ENCODE measurements at places on chromosomes 5 and 9.

DNA sequence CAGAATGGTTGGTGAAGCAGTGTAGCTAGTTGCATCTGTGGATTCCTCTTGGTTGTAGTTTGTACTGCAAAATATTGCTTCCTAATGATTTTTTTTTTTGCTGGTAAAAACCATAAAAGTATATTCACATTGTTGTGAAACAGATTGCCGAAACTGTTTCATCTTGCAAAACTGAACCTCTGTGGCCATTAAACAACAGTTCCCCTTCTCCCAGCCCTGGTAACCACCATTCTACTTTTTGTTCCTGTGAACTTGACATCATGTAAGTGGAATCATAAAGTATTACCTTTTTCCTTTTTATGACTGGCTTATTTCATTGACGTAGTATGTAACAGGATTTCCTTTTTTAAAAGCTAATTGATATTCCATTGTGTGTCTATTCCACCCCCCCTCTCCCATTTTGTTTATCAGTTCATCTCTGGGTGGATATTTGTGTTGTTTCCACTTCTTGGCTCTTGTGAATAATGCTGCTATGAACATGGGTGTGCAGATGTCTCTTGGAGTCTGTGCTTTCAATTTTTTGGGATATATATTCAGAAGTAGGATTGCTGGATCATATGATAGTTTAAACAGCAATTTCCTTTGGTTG is 11.8 kb downstream of the SUB1 start:
- DNase-seq: peak; percentile 68

DNA sequence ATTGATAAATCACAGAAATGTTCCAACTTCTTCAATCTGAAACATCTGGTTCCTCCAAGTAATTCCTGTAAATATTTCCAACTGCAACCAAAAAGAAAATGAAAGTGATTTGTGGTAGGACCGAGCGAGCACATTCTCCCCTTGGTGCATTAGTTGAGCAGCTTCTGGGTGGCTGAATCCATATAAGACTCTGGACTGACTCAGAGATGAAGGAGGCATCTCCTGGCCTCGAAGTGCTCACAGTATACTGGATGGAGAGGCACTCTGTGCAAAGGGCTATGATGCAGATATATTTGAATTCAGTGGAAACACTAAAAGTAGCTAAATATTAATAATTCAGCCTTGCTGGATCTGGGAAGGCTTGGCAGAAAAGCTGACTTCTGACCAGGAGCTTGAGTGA is 265.0 kb downstream of the MARCHF11 start:
- DNase-seq: no peak

DNA sequence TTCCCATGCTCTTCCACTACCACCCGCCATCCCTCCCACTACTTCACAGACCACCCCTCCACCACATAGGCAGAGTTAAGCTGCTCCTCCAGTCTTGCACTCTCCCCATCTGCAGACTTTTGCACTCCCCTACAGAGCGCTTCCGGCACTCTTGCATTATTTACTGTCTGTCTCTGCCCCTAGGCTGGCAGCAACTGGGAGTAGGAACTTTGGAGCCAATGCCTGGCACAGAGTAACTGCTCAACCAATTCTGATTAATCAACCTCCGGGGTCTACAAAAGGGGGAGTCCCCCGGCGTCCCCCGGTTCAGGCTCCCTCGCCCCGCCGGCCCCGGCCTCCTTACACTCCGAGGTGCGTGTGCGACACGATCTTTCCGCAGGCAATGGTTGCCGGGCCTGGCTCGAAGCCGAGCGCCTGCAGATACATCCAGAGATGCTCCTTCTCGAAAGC is 498 bp downstream of the HAUS6 start:
- DNase-seq: no peak

- DNase-seq: no peak
Measured at GRCh38 chr5:7374186-7374585, 21.8 kb upstream of the ADCY2 start.

GRCh38 chr5:32778403-32778802 is 67.3 kb downstream of the NPR3 start:
- DNase-seq: no peak

- no peak for DNase-seq
Measured at GRCh38 chr9:10525972-10526371, 86.8 kb downstream of the PTPRD start.

GRCh38 chr9:125409217-125409636 is 147.6 kb downstream of the GAPVD1 start:
- no peak for DNase-seq
